ENCODE measurements at places on chromosomes 6 and 20. TPM values are rescaled to one million over a fixed set of nuclear protein-coding genes. Genes with fewer than 3 reads are reported as not detected.

Gene SCGN
- not detected for total RNA-seq

Gene FOXF2
- not detected for total RNA-seq

Gene BPHL
- 45.5 TPM for total RNA-seq

Gene RAB22A
- total RNA-seq = 5.7 TPM

Gene SAMD5
- total RNA-seq = 0.21 TPM
